Astrocyte (in vitro differentiated cells and primary cell): ENCODE measurements at places on chromosomes 6 and 20.
A peak's percentile ranks its signal among the peaks of the same experiment; 100 is the strongest.

GRCh38 chr20:13299401-13299800 is 78.3 kb downstream of the ISM1 start:
- DNase-seq: no peak

DNA sequence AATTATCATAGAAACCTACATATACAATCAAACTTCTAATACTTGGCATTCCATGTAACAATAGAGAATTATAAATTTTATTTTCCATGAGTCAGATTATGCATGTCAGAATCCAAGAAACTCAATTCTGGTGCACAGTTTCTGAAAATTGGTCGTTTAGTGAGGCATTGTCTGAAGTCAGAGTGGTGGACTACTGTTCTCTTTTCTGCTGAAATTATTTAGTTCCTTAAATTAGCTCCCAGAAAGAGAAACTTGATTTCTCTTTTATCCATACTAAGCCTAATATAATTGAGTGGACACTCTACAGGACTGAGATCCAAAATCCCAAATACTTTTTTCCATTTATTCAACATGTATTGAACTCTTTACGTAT is 265.5 kb downstream of the ALDH8A1 start:
- no peak for DNase-seq

GRCh38 chr20:51400051-51400926 is 142.2 kb downstream of the NFATC2 start:
- no peak for DNase-seq

GRCh38 chr6:141097471-141097870 is 1035.3 kb upstream of the GJE1 start:
- no peak for DNase-seq

- peak; percentile 72 for DNase-seq
Measured at GRCh38 chr20:12113468-12114371, 196.0 kb downstream of the BTBD3 start.

GRCh38 chr6:134373282-134373922 is 55.5 kb upstream of the SGK1 start:
- DNase-seq: peak; percentile 82

DNA sequence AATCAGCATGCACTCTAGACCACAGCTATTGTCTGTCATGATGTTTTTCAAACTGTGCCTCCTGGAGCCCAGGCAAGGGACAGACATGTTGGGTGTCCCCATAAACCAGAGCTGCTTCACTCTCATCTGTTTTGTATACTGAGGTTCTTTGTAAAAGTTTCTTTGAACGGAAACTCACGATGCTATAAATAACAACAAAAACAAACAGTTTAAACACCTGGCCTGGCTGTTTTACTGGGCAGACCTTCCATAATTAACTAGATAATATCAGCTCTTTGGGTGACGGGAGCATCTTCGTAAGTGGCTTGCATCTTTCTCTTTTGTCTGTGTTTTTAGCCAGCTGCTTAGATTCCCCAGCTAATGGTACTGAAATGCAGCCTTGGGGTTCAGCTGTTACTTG is 190.3 kb downstream of the ZDHHC14 start:
- DNase-seq: no peak

GRCh38 chr20:25025091-25025861 is 32.7 kb downstream of the ACSS1 start:
- DNase-seq: no peak

DNA sequence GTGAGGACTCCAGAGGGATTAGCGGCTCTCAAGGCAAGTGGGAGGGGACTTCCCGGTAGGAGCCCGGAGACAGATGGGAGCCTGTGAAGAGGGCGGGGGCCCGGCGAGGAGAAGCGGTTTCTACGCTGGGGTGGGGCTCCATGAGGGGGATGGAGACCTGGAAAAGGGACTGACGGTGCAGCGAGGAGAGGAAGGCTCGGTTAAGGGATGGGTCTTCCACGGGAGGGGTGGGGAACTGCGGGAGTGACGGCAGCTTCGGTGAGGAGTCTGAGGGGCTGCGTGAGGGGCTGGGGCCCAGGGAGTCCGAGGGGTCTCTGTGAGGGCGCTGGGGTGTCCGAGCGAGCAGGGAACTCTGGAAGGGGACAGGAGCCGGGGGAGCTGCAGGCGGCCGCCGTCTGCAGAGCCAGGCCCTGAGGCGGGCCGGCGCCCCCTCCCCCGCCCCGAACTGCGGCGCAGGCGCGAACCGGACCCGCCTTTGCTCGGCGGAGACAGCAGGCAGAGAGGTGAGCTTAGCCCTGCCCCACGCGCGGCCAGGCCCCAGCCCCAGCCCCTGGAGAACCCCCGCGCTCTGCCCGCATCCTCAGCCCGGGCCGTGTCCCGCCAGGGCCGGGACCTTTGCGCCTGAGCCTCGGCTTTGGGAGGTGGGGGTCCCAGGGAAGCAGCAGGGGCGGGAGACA is at the start of gene NRSN2:
TSS of gene NRSN2 (plus strand) at position 472 of the 677 bp plus-strand sequence. CDS start 2,533 bp downstream, outside the sequence.
- peak; percentile 61 for DNase-seq

DNA sequence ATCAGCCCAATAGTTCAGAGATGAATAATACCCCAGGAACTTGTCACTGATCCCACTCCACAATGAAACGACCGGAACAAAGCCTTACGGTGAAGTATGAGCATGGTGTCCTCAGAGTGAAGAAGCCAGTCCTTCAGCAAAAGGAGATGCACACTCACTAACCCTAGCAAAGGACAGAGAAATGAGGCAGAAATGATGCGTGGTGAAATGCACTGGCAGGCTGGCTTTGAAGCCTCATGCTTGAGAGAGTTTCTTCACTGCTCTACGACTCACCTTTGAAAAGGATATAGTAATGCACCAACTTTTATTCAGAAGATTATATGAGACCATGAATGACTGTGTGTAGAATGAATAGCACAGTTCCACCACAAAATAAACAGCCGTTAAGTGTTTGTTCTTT is 74.8 kb downstream of the PHACTR1 start:
- peak; percentile 10 for DNase-seq

GRCh38 chr20:62437927-62438326 is 10.6 kb upstream of the RBBP8NL start:
- no peak for DNase-seq

GRCh38 chr6:55379471-55379870 is 52.2 kb downstream of the GFRAL start:
- peak; percentile 2 for DNase-seq

DNA sequence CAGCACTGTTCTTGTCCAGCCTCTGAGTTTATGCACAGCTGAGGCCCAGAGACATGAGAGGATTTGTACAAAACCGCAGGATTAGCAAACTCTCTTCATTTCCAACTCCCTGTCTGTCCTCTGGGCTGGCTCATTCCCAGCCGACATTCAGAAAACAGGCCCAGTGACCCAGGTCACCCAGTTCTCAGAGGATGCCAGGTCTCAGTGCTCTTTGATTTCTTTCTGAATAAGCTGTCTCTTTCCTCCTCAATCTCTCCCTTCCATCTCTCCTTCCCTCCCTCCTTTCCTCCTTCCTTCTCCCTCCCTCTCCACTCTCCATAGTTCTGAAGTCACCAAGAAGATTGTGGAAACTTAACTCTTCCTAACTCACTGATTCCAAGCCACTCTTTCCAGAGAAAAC is 372.7 kb upstream of the SULF2 start:
- peak; percentile 53 for DNase-seq

GRCh38 chr6:158018851-158019361 is 37.2 kb downstream of the SYNJ2 start:
- peak; percentile 83 for DNase-seq

DNA sequence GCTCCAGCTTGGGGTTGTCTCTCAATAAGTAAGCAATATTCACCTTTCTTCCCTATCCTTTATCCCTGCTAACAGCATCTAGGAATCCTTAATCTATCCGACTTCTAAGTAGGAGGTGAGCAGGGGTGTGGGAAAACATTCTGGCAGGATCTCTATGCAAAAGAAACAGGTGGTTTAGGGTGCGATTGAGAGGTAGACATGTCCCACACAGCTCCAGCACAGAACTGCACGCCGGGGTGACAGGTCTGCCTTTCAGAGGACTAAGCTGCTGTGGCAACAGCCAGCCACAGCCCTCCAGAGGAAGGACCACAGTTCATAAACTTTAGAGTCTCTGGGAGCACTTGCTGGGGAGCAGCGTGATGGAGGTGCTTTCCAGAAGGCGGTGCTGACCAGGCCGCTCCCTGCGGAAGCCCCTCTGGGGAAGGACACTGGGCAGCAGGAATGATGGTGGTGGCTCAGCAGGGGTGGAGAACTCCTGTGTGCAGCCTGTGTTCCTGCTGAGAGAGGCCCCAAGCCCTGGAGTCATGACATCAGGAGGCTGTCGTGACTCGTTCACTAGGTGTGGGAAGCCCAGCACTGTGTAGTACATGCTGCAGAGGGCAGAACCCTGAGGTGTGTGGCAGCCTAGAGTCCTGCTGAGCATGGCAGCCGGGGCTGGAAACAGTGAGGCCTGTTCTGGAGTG is 509.6 kb downstream of the PRKN start:
- DNase-seq: no peak

DNA sequence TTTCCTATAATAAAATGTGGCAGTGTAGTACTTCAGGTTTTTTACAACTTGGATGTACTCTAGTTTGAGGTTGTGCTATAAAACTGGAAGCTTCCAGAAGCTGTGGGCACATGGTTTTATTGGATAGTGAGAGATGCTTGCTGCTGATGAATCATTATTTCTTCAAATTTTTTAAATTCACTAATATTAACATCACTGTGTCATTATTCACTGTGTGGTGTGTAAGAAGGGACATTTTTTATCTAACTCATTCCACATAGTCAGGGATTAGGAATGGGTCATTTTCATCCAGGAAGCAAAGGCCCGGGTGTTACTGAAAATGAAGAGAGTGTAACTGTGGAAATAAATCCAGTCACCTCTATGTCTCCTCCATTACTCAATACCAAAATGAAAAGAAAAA is 421.0 kb downstream of the TENT5A start:
- peak; percentile 75 for DNase-seq

GRCh38 chr6:8545336-8545735 is 110.0 kb upstream of the SLC35B3 start:
- no peak for DNase-seq

DNA sequence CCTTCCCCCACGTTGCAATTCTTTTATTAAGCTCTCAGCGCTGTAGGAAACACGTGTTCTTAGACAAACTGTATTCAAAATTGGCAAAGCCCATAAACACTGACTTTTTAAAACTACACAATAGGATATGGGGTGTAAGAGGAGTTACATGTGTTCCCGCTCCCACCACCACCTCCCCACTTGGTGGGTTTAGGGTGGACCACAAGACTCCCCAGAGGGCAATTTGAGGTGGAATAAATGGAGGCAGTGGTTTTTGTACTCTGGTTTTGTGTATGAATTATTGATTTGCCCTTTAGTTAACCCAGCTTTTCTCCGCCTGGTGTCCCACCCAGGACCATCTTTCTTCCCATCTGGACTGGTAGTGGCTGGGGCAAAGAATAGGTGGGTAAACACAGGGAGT is 3.7 kb downstream of the UQCC2 start:
- no peak for DNase-seq

- peak; percentile 99 for DNase-seq
Measured at GRCh38 chr6:138465007-138465645, 34.2 kb downstream of the NHSL1 start.

GRCh38 chr6:33683051-33683571 is 28.4 kb downstream of the UQCC2 start:
- DNase-seq: no peak

DNA sequence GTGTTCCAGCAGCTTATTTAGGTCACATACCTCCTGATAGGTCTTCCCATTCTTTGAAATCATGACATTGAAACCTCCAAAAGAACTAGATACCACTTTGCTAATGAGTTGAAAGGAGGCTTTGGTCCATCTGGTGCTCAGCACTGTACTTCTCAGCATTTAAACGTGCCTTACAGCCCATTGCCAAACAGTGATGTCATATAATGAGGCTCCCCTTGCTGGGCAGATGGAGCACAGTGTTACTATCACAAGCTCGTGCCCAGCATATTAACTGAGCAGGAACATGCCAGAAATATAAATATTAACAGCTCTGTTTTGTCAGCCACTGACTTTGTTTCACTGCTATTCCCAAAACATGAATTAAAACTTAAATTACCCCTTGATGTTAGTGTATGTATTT is 25.5 kb upstream of the MAPK13 start:
- no peak for DNase-seq

GRCh38 chr6:166954118-166954713 is 2.1 kb downstream of the RNASET2 start:
- no peak for DNase-seq

- peak; percentile 82 for DNase-seq
Measured at GRCh38 chr6:89997456-89998445, 103.5 kb downstream of the GJA10 start.

DNA sequence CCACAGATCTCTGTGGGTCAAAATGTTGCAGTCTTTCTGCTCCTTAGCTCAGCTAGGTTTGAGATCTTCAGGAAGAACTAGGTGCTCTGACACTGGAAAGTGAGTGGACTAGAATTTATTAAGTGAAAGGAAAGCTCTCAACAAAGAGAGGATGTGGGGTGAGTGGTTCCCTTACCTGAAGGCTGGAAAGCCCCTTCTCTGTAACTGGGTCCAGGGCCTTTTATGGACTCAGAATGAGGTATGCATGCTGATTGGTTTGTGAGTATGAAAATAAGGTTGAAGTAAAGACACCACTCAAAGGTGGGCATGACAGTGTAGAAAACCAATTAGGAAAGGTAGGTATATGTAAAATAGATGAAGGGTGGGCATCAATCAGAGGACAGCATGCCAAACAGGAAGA is 485.5 kb downstream of the CD109 start:
- no peak for DNase-seq

DNA sequence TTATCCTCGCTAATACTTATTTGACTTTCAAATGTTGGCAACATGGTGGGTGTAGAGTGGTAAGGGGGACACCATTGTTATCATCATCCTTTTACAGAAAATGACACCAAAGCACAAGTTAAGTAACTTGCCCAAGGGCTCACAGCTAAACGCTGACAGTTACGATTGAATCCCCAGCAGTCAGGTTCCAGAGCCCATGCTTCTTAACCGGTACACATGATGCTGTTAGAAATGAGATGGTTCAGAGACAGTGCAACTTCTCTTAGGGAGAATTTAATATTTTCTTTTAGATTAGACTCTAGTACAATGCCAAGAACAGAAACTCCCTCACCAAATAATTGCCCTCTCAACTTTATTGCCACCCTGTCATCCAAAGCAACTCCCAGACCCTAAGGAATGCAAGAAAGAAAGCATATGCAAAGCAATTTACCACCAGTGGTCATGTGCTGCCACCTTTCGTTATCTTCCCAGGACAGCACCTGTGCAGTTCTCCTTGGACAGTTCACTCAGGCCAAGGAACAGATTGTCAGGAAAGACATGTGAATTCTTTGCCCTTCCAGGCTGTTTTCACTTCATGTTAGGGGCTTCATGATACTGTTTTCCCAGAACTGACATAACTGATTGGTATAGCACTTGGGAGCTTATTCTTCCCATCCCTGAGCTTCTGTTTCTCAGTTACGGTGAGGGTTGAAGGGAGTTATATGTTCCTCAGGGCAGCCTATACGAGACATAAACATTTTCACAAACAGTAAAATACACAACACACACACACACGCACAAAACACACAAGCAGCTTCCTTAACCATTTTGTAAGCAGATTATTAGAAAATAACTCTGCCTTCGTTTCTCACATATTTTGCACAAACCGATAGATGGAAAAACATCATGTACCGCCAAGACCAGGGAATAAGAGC is 5.1 kb downstream of the HLA-DMA start:
- no peak for DNase-seq

- DNase-seq: no peak
Measured at GRCh38 chr6:119140196-119141140, 62.0 kb upstream of the FAM184A start.

- DNase-seq: peak; percentile 92
Measured at GRCh38 chr6:43627008-43627825, 1.8 kb downstream of the GTPBP2 start.

GRCh38 chr6:13242590-13242989 is 85.7 kb downstream of the TBC1D7 start:
- no peak for DNase-seq
